ENCODE measurements at places on chromosomes 13 and 19. TPM values are rescaled to one million over a fixed set of nuclear protein-coding genes. Genes with fewer than 3 reads are reported as not detected.

DNA sequence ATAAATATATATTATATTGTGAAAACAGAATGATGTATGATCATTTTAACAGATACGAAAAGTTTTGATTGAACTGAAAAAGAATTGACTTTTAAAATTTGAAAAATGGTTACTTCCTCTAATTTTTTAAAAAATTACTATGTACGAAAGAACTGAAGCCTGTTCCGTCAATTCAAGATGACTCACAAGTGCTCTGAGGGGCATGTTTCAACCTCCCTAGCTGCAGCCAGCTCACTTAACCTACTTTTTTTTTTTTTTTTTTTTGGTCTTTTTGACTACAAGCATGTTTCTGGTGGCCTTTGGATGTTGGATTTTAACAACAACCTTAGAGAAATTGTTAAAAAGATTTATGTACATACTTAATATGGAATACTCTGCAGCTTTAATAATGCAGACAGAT is 1139.3 kb downstream of the DIAPH3 start:
- no peak for DNase-seq

- DNase-seq = no peak
These were observed 725.6 kb upstream of the SLITRK5 start for GRCh38 chr13:86945584-86945983.

GRCh38 chr19:12052497-12053169 is at the start of gene ZNF878:
TSS of gene ZNF878 (minus strand) at chr19:12052961. CDS start at chr19:12052801, 160 bp downstream.
- DNase-seq = peak; percentile 99

DNA sequence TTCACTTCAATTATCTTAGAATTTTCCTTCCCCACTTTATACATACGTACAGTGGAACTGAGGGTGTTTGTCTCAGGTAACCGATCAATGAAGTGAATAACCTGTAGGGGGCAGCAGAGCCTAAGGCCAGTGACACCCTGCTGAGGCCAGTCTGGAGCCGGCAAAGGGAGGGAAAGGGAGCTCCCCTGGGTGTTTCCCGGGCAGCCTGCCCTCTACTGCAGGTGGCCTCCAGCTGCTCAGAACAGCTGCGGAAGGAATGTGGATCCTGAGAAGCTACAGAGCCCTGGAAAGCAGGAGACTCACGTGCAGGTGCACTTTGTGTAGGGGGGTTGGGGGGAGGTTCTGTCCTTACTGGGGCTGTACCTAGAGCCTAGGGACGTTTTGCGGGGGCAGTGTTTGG is 832 bp upstream of the ZNF491 start:
- DNase-seq = peak; percentile 80

SLC10A2 gene
- not detected for total RNA-seq

Measured in WTC11 (cell line).